ENCODE measurements at places on chromosomes 16 and 17. TPM values are rescaled to one million over a fixed set of nuclear protein-coding genes. Genes with fewer than 3 reads are reported as not detected.

DNA sequence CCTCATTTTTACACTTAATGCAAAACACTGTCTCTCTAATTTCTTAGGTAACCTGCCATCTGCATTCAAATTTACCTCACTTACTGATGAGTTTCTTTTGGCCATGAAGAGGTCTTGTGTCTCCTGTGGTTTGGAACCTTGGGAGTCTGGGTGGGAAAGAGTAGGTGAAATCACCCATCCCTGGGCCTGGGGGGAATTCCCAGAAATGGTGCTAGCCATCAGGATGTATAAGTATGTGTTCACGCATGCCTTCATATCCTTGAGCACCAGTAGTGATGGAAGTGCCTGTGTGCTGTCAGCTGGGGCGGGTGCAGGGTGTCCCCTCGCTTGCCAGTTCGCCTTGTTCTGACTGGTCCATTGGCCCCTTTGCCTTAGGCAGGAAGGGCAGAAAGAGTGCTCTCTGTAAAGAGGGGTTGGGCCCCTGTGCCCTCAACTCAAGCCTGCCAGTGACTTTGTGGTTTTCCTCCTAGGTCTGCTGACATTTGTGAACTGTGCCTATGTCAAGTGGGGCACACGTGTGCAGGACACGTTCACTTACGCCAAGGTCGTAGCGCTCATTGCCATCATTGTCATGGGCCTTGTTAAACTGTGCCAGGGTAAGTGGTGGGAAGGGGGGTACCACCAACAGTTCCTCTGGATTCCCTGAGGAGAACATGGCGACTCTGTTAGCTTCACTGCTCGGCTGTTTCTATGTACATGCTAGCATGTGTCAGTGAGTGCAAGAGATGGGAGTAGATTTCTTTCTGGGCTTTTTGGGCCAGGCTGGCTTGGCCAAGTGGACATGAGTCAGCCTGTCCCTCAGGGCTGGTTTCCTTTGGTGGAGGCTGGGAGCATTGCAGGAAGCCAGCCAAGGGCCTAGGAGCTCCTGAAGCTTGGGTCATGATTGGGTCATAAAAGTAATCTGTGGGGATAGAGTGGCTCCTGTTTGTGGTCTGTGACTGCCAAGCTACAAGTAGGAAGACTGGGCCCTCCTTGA lies 23.2 kb downstream of the SLC7A6OS start:
- peaks cover 46% of the 10 kb centered on the region for H3K36me3 ChIP-seq
- H3K27me3 ChIP-seq, result no peaks in the 10 kb centered on the region
- H3K4me3 ChIP-seq, result no peak overlapping the region
- peak overlapping the region; percentile 30 for H3K27ac ChIP-seq
- DNase-seq, result no peak

DNA sequence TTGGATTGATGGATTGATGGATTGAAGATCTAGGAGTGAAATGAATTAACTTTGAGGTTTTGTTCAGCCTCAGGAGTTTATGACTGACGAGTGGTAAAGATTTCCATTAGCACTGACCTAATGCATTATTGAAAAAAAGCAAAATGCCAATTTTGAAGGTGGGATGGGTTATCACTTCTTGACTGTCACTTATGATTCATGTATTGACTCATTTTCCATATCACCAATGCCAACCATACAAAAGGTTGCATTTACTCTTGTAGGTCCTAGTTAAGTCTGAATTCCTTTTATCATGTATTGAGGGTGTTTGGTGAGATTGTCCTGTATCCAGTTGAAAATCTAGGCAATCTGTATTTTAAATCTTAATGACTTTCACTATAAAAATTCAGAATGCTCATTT lies 57.6 kb downstream of the KNOP1 start:
- no peak overlapping the region for H3K27ac ChIP-seq
- H3K27me3 ChIP-seq, result no peaks in the 10 kb centered on the region
- no peaks in the 10 kb centered on the region for H3K36me3 ChIP-seq
- no peaks in the 10 kb centered on the region for H3K4me1 ChIP-seq

DNA sequence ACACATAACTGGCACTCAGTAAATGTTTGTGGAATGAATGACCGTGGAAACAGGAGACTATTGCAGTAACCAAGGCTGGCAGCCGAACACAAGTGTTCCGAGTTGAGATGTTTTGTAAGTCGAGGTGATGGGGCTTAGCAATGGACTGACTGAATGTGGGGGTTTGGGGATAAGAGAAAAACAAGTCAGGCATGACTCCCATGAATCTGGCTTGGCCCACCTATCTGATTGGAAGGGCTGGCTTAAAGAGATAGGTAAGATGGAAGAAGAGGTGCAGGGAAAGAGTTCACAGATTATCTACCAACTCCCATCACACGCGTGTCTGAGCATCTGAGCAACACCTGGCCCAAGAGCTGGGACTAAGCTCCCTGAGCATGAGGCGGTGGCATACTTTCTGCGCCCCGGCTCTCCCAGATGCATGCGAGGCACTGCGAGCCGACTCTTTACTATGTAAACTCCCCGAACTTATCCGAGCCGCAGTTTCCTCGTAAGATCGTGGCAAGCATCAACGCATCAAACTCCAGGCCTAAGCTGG lies 539 bp downstream of the IFT20 start:
- peak overlapping the region; percentile 92 for H3K27ac ChIP-seq
- no peak for DNase-seq
- H3K4me1 ChIP-seq, result peaks cover 69% of the 10 kb centered on the region

- H3K4me3 ChIP-seq, result no peak overlapping the region
- H3K4me1 ChIP-seq, result no peaks in the 10 kb centered on the region
- no peaks in the 10 kb centered on the region for H3K27me3 ChIP-seq
- no peak for DNase-seq
These were observed 103.4 kb downstream of the SPAG9 start for GRCh38 chr17:51017270-51017669.

DNA sequence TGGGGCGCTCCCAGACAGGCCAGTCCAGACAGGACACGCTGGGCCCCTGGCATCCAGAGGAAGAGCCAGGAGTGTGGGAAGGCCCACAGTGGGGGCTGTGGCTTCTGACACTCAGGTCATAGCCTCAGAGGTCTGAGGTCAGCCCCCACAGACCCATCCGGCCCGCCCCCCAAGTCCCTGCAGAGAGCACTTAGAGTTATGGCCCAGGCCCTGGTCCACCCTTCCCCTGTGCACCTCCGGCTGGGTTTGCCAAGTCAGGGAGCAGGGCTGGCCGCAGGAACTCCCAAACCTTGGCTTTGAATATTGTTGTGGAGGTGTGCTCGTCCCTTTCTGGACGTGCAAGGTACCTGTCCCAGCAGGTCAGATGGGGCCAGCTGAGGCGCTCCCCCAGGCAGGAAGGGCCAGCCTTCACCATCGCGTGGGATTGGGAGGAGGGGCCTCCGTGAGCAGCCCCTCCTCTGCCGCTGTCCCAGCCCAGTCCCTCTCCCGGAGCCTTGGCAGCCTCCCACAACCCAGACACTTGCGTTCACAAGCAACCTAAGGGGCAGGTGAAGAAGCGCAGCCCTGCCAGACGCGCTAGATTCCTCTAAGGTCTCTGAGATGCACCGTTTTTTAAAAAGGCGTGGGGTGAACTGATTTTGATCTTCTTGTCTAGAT lies 74.6 kb downstream of the SOCS1 start:
- H3K27me3 ChIP-seq, result no peaks in the 10 kb centered on the region
- no peaks in the 10 kb centered on the region for H3K4me1 ChIP-seq
- DNase-seq, result no peak
- no peak overlapping the region for H3K27ac ChIP-seq
- H3K4me3 ChIP-seq, result no peak overlapping the region

- H3K4me1 ChIP-seq, result peaks cover 16% of the 10 kb centered on the region
- peaks cover 64% of the 10 kb centered on the region for H3K27me3 ChIP-seq
- no peaks in the 10 kb centered on the region for H3K36me3 ChIP-seq
- H3K27ac ChIP-seq, result no peak overlapping the region
- peak overlapping the region; percentile 36 for H3K4me3 ChIP-seq
- no peak for DNase-seq
These were observed 33.7 kb downstream of the SRCIN1 start for GRCh38 chr17:38571833-38572668.

DNA sequence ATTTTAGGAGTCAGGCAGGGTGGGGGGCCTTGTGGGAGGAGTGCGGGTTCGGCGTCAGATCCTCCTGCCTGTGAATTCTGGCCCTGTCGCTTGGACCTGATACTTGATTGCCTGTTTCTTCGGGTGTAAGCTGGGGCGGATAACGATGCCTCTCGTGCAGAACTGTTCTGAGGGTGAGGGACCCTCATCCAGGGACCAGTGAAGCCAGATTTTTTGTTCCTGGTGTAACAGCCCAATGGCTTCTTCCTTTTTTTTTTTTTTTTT lies 1.3 kb downstream of the TBCD start:
- peaks cover 23% of the 10 kb centered on the region for H3K36me3 ChIP-seq
- H3K4me1 ChIP-seq, result peaks cover 8% of the 10 kb centered on the region
- H3K27ac ChIP-seq, result no peak overlapping the region
- H3K27me3 ChIP-seq, result no peaks in the 10 kb centered on the region
- no peak for DNase-seq

Gene DPEP2
- 2.4 TPM for total RNA-seq

Gene SNX20
- total RNA-seq, result 0.29 TPM

Measured in stomach (tissue), 19 donors.